ENCODE measurements at places on chromosomes 12 and 14. TPM values are rescaled to one million over a fixed set of nuclear protein-coding genes. Genes with fewer than 3 reads are reported as not detected.

DAO gene
- not detected for total RNA-seq

PRICKLE1 gene
- 17.0 TPM for total RNA-seq

AP4S1 gene
- total RNA-seq: 6.4 TPM

OTUB2 gene
- 0.13 TPM for total RNA-seq

ZFHX2 gene
- total RNA-seq: 0.52 TPM

FERMT2 gene
- 109 TPM for total RNA-seq

SAMD15 gene
- 1.2 TPM for total RNA-seq

MARK3 gene
- total RNA-seq: 74.8 TPM

SIX6 gene
- total RNA-seq: not detected

GTF2A1 gene
- 27.8 TPM for total RNA-seq

SLC15A5 gene
- not detected for total RNA-seq

CDH24 gene
- total RNA-seq: 1.9 TPM

RBP5 gene
- total RNA-seq: not detected
